Fibroblast of villous mesenchyme (primary cell): ENCODE measurements at places on chromosomes 4 and X. TPM values are rescaled to one million over a fixed set of nuclear protein-coding genes. Genes with fewer than 3 reads are reported as not detected.

GRCh38 chrX:9308426-9308825 lies 156.4 kb upstream of the TBL1X start:
- DNase-seq: no peak

DNA sequence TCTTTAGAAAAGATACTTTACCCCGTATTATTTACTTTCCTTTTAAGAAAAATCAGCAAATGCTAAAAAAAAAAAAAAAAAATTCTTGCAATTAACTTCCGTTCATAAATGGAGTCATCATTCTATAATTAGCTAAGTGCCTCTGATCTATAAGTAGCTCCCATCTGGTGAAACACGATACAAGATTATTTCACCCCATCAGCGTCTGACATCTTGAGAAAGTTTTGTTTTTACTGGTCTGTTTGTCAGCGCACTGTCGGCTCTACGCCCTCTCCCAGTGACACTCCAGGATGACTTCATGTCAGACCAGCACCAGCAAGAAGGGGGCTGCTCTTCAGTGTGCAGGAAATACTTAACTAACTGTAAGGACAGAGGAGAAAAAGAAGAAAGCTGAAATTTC lies 108.3 kb downstream of the AFAP1 start:
- peak; percentile 96 for DNase-seq

DNA sequence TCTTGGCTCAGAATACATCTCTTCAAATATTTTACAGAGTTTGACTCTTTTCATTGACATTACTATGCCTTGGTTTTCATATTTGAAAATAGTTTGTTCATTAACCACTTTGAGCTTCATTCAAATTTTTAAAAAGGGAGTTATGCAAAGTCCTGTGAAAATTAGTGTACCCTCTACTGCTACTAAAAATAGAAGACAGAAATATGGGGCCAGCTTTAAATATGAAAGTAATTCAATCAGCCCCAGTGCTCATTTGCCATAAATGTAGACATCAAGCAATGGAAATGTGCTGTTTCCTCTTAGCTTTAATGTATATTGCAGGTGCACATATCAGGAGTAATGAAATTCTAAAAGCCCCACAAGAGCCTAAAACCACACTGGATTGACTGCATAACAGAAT lies 218.7 kb downstream of the SPATA18 start:
- no peak for DNase-seq

GRCh38 chrX:150326541-150327247 lies 36.4 kb upstream of the MAMLD1 start:
- DNase-seq: no peak

Gene RAB40AL
- 0.43 and 1.3 TPM in 2 replicates for total RNA-seq
